Stimulated activated CD4-positive, alpha-beta T cell treated with anti-CD3 and anti-CD28 coated beads, Interleukin-4, amount 100 ng/mL, for 48 hours (primary cell): ENCODE measurements at places on chromosomes 12 and 14.
A peak's percentile ranks its signal among the peaks of the same experiment; 100 is the strongest.

DNA sequence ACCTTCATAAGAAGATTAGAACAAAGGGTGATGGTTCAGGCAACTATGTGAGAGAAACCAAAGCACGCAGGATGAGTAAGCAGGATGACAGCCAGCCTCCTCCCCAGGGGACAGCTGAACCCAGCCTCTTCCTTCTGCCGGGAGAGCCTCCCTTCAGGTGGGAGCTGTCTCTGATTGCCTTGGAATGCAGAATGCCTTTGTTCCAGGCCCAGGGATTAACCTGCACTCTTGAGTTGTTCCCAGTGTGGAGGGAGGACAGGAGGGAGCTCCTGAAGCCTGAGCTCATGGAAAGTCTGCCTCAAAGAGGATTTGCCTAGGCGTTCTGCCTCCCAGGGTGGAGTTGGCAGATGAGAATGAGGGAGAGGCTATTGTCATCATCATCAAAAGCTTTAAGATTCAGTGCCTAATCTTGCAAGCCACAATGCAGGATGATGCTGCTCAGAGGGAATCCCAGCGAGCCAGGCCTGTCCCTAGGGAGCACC lies 3.6 kb upstream of the KRT6A start:
- no peak for DNase-seq

DNA sequence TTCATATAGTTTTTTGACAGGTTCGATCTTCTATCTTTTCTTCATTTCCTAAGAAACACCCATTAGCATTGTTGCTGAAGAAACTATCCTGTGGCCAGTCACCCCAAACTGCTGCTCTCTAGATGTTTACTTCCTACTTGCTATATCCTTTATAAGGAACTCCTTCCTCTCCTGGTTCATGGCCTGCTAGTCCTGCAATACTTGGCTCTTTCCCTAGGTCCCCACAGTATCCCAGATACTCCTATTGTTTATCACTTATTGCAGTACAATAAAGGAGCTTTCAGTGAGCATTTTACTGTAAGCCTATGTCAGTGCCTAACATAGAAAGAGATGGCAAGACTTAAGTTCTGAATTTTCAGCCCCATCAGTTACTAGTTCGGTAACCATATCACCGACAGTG lies 2.8 kb downstream of the ALDH6A1 start:
- no peak for DNase-seq

DNA sequence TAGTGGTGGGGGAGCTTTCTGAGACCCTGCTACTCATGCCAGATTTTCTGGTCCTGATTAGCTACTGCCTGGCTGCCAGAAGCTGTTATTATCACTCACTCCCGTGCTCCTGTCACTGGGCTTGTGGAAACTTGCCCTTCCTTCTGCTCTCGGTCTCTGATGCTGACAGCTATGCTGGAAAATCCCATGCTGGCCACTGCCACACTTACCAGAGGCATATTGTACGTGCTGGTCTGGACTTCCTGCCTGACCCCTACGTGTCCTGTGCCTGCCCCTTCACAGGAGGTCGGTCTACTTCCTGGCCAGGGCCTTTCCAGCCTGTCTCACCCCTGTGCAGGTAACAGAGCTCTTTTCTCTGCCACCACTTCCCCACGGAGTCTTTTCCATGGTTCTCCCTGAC lies 149.4 kb upstream of the PLEKHG7 start:
- DNase-seq: no peak

- DNase-seq: peak; percentile 27
Measured at GRCh38 chr12:57726151-57726883, 12.2 kb downstream of the AGAP2 start.

GRCh38 chr12:6450091-6450868 lies 1.6 kb upstream of the TAPBPL start:
- no peak for DNase-seq

DNA sequence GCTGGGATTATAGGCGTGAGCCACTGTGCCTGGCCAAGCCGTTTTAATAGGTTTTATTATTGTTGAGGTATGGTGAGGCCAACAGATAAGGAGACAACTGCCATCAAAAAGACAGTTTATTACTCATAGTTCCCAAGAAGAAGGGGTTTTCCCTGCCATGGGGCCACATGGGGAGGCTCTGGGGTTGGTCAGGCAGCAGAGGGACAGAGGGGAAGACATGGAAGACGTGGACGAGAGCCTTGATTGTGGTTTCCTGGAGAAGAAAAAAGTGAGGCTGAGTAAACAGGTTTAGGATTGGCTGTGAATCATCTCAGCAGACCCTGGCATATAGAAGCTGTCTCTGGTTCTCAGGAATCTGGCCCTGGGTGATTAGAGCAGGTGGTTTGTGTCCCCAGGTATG lies 69.9 kb downstream of the FOXN4 start:
- no peak for DNase-seq

DNA sequence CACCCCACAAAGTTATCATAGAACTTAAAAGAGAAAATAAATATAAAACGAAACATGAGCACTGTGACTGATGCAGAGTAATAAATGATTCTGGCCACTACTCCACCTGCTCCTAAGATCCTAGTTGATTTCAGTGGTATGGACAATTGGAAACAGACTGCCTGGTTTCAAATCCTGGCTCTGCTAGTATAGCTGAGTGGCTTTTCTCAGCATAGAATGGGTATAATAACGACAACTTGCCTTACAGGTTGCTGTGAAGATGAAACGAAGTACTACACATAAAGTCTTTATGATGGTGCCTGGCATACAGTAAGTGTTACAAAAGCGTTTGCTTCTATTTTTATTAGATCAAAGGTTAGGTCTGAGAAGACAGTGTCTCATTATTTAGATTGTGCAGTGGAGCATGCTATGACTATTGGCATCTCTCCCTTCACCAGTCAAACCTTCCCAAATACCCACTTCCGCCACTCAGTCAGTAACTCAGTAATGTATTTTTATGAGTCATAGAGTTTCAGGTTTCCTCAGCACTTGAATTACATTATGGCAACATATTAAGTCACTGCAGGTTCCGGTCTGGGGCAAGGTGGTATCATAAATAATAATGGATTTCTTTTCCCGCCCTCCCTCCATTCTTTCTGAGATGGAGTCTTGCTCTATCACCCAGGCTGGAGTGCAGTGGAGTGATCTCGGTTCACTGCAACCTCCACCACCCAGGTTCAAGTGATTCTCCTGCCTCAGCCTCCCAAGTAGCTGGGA lies 29.7 kb upstream of the NR2C1 start:
- DNase-seq: peak; percentile 44

DNA sequence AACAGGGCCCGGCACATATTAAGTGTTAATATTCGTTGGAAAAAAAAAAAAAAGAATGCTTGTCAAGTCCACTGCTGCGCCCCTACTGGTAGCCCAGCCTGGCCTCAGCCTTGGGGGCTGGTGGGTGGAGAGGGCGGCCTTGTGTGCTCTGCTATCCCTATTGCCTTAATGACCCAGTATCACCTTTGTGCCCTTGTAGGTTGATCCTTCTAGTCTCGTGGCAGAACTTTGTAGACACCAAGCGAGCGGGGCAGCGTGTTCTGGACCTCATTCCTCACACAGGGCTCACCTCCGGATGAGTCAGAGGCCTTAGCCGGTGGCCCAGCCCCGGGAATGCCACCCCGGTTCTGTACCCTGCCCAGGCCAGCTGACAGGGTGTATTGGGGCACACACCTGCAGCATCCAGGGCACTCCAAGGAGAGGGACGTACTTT lies 1.8 kb upstream of the RCOR1 start:
- DNase-seq: no peak

DNA sequence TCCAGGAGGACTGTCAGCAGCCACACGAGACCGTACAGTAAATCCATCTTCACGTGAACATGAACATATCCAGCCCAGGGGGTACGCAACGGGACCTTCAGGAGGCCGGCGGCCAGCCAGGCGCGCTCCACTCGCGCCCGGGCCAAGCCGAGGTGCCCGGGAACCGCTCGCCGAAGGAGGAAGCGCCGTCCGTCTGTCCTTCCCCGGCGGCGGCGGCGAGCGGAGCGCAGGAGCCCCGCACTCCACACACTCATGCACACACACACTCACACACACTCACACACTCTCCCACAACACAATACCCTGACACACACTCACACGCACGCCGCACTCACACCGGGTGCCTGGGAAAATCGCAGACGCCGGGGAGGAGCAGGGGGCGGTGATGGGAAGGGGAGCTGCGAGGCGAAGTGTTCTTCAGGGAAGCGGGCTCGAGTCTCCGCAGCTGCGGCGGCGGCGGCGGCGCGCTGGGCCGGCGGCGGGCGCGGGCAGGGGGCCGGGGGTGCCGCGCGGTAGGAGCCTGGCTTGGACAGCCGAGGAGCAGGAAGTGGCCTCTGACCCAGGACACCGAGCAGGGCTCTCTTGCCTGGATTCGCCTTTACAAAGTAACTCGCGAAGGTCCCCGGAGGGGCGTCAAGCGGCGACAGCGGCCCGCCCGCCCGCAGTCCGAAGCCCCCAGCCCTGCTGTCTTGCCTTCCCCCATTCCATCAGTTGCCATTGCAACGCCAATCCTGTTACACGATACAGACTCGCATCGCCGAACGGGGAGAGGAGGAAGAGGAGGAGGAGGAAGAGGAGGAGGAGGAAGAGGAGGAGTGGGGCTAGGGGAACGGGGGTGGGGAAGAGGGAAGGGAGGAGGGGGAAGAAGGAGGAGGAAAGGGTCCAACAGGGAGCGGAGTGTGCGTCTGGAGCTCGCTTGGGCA lies 601 bp downstream of the MDGA2 start:
- no peak for DNase-seq

- DNase-seq: no peak
Measured at GRCh38 chr12:131902332-131903241, 8.2 kb downstream of the ULK1 start.

DNA sequence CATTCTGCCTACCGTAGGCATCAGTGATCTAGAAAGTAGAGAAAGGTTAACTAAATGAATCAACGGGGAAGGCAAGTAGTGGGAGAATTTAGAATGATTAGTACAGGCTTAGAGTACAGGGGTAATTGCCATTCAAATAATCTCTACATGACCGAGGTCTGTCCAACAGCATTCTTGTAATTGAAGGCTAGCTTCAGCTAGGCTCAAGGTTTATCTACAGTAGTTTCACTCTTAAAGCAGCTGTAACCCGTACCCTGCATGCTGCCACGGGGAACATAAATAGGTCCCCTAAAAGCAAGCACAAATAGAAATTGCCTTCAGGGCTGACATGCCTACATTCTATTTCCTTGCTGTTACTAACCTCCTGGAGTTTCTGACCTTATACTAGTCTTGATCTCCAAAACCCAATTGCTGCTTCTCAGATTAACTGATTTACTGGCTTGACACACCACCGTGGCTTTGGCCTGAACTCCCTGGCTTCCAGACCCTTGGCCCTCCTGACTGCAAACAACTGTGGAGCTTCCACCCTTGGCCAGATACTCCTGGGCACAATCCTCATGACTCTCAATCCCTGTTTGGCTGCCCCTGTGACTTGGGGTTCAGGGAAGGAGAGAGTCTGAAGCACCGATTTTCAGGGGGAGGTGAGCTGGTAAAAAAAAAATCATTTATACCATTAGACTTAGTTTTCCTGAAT lies 242.1 kb upstream of the FOXN3 start:
- no peak for DNase-seq

DNA sequence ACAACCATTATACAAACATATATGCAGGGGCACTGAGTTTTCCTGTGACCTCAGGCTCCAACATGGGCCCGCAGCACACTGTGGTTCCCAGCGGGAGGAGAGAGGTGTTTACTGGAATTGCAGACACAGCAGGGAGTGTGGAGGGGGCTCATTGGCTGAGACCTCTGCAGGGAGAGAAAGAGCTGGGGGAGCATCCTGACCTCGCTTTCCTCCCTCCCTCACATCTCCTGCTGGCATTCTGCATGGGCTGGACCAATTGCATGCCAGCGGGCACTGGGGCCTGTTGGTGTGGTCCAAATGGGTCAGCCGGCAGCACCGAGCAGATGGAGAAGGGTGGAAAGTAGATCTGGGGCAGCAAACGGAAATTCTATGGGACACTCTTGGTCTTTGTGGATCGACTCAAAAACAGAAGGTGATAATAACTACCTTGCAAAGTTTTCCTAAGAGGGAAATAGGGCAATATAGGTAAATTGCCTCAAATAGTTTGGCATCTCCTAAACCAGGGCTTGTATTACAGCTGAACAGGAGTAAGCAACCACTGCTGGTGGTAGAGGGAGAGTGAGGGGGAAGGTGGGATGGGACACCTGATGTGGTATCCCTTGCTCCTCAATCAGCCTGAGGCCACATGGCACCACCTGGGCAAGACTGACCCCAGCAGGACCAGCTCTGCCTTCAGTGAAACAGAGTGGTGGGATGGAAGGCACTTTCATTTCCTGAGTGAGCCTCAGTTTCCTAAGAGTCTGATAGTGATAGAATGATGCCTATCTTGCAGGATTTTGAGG lies 86.9 kb downstream of the NTF3 start:
- no peak for DNase-seq

DNA sequence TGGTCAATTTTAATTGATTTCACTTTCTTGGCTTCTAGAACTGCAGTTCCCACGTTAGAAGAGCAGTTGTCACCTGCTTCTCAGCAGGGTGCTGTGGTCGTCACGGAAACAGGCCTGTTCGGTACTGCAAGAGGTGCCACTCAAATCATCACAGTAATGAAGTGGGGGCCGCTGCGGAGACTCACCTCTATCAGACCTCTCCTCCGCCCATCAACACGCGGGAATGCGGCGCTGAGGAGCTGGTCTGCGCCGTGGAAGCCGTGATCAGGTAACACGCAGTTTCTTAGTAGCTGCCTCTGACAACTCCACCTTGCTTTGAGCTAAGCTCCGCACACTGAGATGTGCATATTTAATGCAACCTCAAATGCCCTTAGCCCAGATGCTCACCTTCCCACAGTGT lies 107.2 kb downstream of the UNC79 start:
- DNase-seq: no peak
